ENCODE measurements at places on chromosomes 6 and 20. TPM values are rescaled to one million over a fixed set of nuclear protein-coding genes. Genes with fewer than 3 reads are reported as not detected.

- DNase-seq, result no peak
Observed at GRCh38 chr20:51535674-51536073, 6.8 kb downstream of the NFATC2 start.

GRCh38 chr20:46150943-46151342, 32.8 kb downstream of the CD40 start:
- DNase-seq, result no peak

DNA sequence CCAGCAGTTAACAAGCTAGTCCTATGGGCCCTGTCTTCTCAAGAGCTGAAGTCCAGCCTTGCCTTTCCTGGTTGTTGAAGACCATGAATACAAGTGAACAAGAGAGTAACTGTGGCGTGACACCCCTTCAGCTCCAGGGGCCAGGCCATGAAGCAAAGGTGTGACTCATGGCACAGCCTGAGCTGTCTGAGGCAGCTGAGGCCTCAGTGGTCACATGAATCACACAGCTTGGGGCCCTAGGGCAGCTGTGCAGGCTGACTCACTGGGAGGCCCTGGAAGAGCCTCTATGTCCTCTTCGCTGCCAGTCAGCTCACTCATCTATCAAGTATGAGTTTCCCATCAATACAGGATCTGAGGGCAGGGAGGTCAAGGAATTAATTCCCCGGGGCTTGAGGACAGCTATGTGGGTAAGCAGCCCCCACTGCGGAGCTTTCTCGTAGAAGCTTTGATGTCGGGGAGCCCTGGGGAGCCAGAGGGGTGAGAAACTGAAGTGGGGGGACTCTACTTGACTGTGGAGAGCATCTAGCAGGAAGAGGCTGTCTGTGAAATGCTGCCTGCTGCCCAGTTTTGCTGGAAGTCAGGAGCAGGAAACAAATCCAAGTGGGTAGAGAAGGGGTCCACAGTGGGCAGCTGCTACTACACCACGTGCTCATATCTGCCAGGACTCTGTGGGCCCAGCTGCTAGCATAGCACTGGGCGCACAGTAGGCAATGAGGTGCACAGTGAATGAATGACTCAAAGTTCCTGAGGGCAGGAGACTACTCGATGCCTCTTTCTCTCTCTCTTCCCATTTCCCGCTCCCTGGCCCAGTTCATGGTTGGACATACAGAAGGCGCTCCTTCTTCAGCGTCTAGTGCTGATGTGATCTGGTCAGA, 13.7 kb upstream of the FAM83C start:
- DNase-seq, result peak; percentile 95

- no peak for DNase-seq
Observed at GRCh38 chr6:46539866-46540265, 48.6 kb upstream of the RCAN2 start.

DNA sequence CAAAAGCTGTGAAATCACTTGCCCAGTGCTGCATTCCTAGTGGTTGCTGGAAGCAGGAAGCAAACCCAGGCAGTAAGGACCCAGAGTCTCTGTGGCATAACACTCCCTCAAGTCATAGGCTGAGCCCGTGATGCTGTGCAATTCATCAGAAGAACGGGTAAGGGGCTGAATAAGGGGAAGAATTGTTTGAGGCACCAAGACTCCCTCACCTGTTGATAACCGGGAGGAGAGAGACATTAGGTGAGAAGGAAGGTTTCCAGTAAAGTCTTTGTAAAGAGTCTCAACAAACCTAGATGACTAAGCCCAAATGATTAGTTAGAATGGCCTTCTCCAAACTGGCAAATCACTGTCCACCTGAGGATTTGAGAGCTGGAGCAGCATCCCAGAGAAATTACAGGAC, 18.3 kb downstream of the ENPP3 start:
- no peak for DNase-seq

DNA sequence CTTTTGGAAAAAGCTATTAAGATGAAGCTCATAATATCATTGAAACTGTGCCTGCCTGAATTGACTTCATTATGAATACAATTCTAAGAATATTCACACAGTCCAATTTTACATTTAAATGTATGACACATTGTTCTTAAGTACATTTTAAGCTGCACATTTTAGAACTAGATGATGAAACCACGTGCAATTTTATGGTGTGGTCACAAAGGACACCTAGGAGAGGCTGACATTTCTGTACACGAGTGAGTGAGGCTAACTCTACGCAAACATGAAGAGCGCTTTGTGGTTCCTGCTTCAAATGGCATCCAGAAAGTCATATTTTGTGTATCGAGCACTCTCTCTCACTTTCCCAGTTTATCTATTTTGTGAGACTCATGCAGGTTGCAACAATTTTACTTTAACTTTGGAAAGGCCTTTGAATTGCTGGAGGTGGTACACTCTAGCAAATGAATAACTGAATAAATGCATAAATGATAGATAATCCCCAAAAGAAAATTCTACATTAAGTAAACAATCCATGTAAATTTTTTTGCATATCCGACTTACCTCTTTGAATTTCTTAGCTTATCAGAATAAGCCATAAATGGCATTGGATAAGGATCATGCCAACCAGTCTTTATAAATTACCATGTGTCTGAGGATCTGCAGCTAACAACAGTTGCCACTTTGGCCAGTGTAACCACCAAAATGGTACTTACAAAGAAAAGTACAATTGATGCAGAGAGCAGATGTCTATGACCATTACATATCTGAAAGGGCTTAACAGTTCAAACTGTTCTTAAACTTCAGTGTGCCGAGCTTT, 97.3 kb downstream of the NRSN1 start:
- no peak for DNase-seq

DNA sequence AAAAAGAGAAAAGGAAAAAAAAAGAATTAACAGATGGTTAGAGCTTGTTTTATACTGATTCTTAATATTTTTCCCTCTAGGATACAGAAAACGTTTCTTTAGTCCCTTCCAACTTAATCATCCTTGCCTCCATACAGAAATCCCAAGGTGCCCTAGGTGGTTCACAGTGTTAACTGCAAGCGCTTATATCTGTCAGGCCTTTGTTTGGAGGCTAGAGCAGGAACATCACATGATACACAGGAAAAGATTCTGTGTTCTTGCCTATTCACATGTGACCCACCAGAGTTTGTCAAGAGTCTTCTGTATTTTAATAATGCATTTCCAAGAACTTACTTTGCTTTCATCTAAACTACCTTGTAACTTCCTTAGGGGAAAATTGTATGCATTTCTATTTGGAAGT, 31.3 kb downstream of the ANKRD6 start:
- no peak for DNase-seq

- no peak for DNase-seq
Observed at GRCh38 chr6:138331984-138332383, 45.7 kb upstream of the SMIM28 start.

- no peak for DNase-seq
Observed at GRCh38 chr20:35318502-35319157, 26.4 kb upstream of the FAM83C start.

DNA sequence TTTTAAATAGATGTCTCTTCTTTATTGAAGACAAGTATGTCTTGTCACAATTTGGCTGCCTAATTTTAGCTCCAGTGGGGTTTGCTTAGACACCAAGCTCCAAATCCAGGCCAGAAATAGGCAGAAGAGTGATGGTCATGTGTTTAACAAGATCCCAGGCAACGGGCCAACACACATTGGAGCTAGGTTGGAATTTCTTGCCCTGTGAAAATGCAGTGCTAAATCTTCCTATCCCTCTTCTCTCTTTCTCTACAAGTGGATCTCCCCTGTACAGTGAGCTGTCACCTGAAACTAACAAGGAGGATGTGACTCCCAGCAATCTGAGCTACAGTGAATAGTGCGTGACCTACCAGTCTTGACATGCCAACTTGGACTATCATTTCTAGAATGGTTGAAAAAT, 65.3 kb upstream of the VGLL2 start:
- DNase-seq, result no peak

DNA sequence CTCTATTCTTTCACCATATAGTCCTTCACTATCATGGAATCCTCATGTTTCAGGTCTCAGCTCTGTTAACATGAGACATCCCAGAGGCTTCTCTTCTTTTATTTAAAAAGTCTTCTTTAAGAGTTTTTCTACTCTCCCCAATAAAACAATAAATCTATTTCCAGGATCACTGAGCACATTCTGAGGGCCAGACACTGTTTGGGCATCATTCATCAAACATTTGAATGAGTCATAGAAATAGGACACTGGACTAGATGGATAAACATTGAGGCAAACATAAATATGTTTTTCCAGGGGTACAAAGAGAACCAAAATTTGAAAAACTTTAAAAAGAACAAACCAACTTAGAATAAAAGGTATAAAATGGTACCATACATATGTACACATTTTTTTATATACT, 554.4 kb downstream of the KIF16B start:
- no peak for DNase-seq

DNA sequence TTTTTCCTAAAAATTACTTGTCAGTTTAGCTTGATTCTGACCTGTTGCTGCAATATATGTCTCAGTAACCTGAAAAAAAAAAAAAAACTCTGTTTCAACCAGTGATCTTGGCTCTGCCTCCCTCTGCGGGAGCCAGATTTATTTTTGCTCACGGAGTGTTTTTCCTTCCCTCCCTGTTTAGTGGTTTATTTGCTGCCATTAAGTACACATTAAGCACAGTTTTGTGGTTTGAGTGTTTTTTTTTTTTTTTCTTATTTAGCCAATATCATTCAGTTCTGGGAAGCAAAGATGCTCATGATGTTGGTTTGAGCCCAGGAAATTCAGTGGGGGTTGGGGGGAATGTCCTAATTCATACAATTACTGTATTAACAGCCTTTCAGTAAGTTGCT, 110.1 kb upstream of the GPR6 start:
- DNase-seq, result no peak

DNA sequence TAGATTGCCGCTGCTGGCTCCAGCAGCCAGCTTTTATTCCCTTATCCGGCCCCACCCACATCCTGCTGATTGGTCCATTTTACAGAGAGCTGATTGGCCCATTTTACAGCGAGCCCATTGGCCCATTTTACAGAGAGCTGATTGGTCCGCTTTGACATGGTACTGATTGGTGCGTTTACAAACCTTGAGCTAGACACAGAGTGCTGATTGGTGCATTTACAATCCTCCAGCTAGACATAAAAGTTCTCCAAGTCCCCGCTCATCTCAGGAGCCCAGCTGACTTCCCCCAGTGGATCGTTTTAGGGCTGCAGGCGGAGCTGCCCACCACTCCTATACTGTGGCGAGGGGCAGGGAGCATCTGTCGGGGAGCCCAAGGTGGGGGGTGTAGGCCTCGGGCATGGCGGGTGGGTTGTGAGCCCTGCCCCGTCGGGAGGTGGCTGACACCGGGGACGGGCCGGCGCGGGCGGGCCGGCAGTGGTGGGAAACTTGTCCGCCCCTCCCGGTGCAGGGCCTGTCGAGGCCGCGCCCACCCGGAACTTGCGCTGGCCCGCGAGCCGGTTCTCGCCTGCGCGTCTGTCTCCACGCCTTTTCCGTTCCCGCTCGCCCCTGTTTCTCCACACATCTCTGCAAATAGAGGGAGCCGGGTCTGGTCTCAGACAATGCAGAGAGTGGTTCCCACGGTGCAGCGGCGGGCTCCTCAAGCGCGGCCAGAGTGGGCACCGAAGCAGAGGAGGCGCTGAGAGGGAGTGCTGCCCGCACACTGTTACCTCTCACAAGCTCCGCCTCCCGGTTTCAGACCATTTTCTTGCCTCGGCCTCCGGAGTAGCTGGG, 86.1 kb upstream of the STMND1 start:
- DNase-seq, result peak; percentile 48

DNA sequence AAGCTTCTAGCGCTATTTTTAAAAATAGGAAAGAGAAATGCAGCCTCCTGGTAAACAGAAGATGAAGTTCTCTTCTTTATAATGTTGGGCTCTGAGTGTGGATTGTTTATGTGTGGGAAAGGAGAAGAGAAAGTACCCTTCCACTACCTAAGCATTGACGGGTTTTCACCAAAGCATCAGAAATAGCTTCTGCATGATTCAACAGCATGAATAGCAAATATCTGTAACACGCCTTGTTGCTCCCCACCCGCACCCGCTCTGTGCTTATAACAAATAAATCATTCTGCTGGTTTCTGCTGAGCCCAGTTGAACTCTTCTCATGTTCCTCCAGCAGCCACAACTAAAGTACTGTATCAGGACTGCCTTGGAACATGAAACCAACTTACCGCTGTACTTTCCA, 20.7 kb downstream of the TXLNB start:
- DNase-seq, result no peak

DNA sequence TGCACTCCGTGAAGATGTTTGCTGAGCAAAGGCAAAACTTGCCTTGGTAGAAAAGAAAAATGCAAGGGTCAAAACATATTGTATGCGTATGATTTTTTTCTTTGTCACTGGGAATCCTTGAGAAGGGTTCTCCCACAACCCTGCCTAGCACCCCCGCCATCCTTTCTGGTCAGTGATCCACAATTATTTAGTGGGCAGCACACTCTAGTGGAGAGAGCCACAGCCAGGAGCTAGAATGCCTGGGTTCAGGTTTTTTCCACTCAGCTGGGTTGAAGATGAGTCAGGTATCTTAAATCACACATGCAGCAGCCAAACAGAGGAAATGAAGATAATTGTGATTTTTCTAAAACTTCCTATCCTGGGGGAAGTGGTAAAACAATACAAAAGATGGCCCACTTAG, 243.1 kb downstream of the PKHD1 start:
- no peak for DNase-seq

DNA sequence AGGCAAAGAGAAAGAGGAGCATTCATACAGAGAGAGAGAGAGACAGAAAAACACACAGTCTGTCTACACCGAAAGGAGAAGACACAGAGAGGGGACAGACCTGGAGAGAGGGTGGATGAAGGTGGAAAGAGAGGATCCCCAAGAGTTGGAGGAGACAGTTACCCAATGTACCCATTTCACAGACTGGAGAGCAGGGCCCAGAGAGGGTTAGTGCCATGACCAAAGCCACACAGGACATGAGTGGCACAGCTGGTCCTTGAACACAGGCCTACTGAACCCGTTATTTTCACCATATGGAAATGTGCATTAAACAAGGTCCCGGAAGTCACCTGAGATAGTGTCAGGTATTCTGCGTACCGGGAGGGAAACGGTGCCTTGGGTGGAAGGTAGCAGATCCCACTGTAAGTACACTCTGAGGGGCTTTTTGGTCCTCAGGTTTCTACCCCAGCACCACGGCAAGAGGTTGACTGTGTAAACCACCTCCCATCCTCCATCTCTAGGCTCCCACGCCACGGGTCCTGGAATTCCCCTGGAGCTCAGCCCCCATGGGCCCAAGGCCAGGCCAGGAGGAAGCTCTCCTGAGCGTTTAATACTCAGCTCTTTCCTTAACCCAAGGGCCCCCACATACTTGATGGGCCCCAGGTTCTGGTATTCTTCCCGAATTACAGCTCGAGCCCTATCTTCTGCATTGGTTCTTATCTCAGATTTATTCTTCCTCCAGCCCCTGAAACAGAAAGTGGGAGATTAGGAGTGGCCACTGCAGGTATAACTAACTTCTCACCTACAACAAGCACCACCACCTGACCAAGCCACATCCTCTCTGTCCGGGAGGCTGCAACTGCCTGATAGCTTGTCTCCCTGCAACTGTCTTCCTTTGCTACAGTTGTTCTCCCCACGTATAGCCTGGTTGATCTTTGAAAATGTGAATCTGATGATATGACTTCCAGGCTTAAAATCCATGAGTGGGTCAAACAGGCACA, 38.4 kb upstream of the OCSTAMP start:
- DNase-seq, result peak; percentile 22

The SLC22A3 gene
- not detected for total RNA-seq

The TGM3 gene
- total RNA-seq, result not detected

The ZNF311 gene
- 0.31 TPM for total RNA-seq

The NDUFAF5 gene
- total RNA-seq, result 25.9 TPM

The LRRN4 gene
- not detected for total RNA-seq

The FOXF2 gene
- total RNA-seq, result not detected

The KCNG1 gene
- total RNA-seq, result 1.8 TPM

The CTAGE9 gene
- not detected for total RNA-seq

The ADGB gene
- total RNA-seq, result not detected

The DIDO1 gene
- total RNA-seq, result 45.9 TPM

The KCNK5 gene
- total RNA-seq, result 25.0 TPM

The HEBP2 gene
- total RNA-seq, result 28.7 TPM

The F13A1 gene
- total RNA-seq, result not detected
